T-helper 1 cell (primary cell): ENCODE measurements at places on chromosomes 7 and 10.

DNA sequence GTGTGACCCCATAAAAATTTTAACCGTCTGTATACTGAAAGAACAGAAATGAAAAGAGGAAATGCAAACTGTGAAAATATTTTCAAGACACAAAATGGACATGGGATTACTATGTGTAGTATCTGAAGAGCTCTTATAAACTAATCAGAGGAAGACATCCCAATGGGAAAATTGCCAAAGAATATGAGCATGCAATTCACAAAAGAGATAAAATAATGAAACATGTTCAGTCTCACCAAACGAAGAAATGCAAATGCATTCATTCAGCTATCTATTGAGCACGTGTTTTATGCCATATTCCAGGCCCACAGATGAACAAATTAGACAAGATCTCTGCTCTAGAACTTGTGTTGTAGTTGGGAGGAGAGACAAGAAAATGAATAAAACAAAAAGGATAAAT lies 63.2 kb downstream of the NHLRC2 start:
- no peak for DNase-seq

GRCh38 chr7:111829221-111829620 lies 266.9 kb upstream of the IMMP2L start:
- DNase-seq, result no peak

DNA sequence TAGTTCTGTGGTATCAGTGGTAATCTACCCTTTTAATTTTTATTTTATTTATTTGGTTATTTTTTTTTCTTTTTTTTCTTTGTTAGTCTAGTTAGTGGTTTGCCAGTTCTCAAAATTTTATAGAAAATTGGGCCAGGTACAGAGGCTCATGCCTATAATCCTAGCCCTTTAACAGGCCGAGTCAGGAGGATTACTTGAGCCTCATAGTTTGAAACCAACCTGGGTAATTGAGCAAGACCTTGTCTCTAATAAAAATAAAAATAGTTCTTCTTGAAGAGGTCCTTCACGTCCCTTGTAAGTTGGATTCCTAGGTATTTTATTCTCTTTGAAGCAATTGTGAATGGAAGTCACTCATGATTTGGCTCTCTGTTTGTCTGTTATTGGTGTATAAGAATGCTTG lies 51.5 kb downstream of the PPP1R3A start:
- no peak for DNase-seq

DNA sequence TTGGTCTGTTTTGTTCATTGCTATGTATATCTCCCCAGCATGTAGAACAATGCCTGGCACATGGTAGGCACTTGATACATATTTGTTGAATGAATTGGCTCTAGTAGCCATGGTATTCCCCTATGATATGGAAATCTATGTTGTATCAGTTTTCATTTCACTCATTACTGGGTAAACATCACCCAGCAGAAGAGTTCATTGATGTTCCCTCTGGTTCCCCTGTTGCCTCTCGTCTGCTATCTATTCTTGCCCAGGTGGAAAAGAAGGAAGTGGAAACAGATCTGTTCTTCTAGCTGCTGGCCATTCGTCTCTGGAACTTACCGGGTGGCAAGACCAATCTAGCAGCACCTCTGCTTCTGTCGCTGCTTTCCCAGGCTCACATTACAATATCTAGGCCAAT lies 71.5 kb downstream of the LRRC4 start:
- no peak for DNase-seq

GRCh38 chr7:152335900-152336571 lies 99.8 kb downstream of the KMT2C start:
- DNase-seq, result no peak

GRCh38 chr10:117541405-117541908 lies 1.1 kb upstream of the EMX2 start:
- no peak for DNase-seq

DNA sequence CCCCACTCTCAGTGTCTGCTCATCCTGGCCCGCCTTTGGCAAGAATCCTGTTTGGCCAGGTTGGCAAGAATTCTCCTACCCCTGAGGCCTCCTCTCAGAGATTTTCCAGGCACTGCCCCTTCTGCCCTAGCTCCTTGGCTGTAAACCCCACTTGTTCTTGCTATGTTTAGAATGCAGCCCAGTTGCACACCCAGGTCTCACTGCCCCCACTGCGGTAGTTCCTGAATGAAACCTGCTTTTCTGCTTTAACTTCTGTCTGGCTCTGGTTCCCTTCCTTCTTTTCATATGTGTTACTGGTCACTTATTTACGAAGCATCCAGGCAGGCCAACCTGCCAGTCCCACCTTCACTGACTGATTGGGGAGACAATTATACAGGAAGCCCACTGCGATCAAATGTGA lies 576.9 kb downstream of the GLRX3 start:
- no peak for DNase-seq

DNA sequence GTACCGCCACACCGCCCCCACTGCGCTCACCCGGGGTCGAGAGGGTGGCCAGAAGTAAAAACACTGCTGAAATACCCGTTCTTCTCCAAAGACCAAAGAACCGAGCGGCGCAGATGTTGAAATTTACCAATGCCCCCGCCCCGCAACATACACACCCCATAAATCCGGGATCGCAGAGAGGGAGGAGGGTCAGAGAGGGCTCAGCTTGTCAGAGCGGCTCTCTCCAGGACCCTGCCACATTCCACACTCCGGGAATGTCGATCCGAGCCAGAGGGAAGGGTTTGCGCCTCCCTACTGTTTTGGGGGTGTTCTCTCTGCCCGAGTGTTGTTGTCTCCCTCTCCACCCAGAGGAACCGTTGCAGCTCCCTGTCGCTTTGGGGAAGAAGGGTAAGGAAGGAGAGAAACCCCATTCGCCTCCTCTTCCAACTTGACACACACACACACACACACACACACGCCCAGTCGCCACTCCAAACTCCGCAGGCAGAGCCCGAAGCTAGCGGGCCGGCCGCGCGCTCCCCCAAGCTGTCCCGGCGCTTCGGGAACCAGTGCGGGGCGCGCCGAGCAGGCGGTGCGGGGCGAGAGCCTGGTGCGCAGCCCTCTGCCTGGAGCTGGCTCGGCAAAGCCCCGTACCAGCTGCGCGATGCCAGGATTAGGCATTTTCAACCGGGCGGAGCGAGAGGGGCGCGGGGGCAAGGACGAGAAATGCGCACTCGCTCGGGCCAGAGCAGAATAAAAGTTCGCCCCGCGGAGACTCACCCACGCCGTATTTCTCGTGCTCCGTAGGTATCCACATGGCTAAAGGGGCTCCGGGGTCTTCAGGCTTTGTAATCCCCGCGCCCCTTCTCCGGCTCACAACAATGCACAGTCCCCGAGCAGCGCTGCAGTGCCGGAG lies 609 bp downstream of the DOCK4 start:
- peak; percentile 27 for DNase-seq

DNA sequence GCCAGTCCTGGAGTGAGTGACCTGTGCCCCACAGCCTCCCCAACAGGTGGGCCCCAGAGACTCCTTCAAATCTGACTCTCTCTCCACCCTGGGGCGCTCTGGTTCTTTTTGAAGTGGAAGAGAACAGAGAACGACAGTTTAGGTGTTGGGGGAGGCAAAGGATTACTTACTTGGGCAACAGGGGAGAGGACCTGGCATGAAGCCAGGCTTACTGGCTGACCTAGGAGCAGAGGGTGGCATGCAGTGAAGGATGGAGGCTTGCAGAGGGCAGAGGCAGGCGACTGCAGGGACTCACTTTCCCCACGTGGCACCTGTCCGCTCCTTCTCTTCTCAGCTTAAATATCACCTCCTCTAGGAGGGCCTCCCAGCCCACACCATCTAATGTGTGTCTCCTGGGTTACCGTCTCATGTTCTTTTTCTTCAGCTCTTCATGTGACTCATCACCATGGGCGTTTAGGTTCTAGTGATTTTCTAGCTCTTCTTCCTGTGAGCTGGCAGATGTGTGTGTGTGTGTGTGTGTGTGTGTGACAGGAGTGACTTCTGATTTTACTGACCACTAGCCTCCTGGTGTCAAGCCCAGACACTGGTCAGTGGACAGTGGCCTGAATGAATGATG lies 15.5 kb downstream of the LZTS2 start:
- DNase-seq, result no peak

GRCh38 chr7:12990440-12990839 lies 303.0 kb downstream of the ARL4A start:
- no peak for DNase-seq

DNA sequence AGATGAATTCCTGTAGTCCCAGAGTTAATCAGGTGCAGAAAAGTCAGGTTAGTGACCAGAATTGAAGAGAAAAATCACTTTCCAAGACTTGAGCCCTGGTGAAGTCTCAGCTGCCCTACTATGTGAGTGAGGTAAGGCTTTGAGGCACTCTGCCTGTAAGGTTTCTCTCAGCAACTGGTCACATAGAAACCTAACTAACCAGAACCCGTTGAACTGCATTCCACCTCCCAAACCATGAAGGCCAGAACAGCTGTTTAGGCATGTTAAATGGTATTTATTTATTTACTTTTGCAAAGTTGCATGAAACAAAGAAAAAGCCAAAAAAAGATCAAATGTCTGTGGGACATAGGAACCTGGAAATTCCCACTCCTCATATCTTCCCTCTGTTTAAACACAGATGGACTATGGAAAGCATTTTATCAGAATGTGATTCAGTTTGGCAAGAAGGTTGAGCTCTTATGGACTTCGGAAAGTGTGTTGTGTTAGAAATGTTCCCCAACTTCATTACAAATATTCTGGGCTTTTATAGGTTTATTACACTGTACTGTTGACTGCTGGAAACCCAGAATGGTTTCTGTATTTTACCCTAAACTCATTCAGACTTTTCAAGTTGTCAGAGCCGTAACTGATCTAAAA lies 12.8 kb upstream of the GPR85 start:
- DNase-seq, result no peak

- no peak for DNase-seq
These were observed 419.5 kb downstream of the PHTF2 start for GRCh38 chr7:78218051-78218450.

- no peak for DNase-seq
These were observed 870.9 kb downstream of the KCNMA1 start for GRCh38 chr10:76766682-76767081.

- DNase-seq, result no peak
These were observed 58.3 kb upstream of the PPP1R3C start for GRCh38 chr10:91690996-91691676.

DNA sequence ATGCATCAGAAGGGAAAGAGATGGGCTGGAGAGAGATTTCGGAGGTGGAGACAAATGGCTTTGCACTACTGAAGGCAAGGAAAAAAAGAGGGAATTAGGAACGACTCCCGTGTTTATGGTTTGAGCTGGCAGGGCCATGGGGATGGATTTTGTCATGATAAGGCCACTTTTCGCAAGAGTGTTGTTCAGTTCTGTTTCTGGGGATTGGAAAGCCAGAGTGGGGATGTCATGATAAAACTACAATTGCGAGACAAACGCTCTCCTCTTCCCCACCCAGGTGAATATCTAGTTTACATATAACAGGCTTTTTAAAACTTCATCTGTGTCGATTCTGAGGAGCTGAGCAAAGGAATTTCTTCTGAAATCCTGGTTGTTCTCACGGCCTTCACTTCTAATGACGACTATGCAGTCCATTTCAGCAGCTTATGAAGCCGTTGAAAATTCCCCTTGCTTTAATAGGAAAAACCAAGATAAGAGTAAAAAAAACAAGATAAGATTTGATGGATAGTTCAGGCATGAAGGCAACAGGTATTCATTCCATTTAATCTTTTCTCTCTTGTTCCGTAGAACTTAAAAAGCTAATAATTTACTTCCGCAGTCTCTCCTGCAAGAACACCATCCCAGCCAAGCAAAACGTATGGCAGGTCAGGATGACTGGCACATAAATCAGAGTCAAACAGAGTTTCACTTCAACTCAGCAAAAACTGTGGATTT lies 245.6 kb upstream of the PITRM1 start:
- DNase-seq, result no peak

DNA sequence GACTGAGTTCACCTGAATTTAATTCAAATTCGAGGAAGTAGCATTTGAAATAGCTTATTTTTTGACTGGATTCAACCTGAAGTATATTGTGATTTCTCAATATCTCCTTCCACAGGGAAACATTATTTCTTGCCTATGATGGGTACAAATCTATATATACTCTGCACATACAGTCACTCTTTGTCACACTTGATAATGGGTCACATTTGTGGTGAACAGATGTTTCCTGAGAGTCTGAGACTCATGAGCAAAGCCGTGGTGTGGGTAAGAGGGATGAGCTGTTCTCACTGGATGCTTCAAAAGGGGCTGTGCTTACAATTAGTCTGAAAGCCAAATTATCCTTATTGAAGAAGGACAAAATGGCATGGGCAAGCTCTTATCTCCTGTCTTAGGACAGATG lies 18.0 kb upstream of the TBXAS1 start:
- DNase-seq, result no peak

GRCh38 chr10:83673316-83673715 lies 466.0 kb upstream of the GHITM start:
- DNase-seq, result no peak

DNA sequence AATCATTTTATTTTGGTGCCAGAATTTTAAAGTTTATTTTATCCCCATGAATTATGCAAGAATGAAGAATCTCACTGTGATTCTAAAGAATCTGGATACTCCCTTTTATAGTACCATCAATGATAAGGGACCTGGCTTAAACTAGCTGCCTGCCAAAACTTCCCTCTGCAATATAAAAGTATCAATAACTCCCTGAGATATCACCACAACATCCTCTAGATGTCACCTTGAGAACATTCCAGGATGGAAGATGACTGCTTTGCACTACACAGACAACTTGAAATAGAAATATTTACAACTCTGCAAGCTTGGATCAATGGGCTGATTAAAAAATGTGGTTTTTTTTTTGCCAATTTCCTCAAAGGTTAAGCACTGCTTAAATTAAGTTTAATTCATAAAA lies 142.1 kb downstream of the SLC25A13 start:
- no peak for DNase-seq

DNA sequence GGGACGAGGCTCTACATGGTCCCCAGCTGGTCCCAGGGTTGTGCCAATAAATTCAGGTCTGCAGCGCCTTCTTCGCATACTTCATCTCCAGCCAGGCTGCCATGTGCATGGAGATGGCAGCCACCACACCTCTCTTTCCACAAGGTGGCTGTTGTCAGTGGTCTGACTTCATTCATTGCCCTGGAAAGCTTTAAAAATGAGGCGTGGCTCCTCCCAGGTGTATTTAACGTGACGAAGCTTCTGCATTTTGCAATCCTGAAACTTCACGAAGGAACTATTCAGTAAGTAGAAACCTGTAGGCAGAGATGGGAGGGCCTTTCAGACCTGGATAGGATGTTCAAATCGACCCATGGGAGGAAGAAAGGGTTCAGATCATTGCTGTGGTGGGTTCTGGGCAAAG lies 53.7 kb downstream of the PFKFB3 start:
- no peak for DNase-seq

GRCh38 chr10:88186335-88186734 lies 322.9 kb downstream of the PTEN start:
- no peak for DNase-seq

GRCh38 chr10:64506963-64507362 lies 985.8 kb downstream of the REEP3 start:
- no peak for DNase-seq

GRCh38 chr7:96127746-96128145 lies 194.2 kb downstream of the SLC25A13 start:
- DNase-seq, result no peak
